ENCODE measurements at places on chromosomes 7 and 10.

DNA sequence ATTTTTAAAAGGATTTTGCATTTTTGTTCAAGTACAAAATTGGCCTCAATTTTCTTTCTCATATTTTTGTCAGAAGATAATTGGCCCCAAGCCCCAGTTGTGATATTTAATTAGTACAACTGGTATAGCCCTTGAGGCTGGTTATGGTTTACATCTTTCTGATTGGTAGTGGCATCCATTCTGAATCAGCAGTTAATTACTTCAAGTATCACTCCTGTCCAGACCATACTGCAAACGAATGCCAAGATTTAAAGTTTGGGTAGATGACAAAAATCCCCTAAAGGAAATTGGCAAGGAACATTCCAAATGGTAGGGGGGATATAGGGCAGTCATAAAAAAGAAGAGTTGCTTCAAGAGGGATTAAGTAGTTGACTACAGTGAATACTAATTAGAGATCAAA is 23.1 kb downstream of the MYPN start:
- no peak for DNase-seq

- DNase-seq: no peak
Observed at GRCh38 chr10:97483921-97484320, 14.3 kb downstream of the MMS19 start.

GRCh38 chr10:93746844-93747284 is 10.9 kb upstream of the LGI1 start:
- DNase-seq: no peak

DNA sequence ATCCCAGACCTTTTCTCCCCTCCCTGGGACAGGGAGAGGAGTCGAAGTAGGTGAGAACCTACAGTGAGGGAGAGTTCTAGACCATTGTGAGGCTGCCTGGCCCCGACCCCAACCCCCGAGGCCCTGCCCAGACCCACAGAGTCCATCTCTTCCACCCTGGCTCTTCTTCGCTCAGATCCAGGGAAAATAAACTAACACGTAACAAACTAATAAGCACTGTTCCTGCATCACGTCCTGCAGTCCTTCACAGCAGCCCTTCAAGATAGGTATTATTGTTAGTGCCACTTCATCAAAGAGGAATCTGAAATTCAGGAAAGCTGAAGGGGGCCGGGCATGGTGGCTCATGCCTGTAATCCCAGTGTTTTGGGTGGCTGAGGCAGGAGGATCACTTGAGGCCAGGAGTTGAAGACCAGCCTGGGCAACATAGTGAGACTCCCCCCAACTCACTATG is at the start of gene SPACDR:
SPACDR (minus strand) TSS at position 51 of the 451 bp plus-strand sequence. CDS start 235 bp downstream, outside the sequence.
- no peak for DNase-seq

GRCh38 chr7:132576721-132577085 is 433 bp upstream of the PLXNA4 start:
- no peak for DNase-seq

DNA sequence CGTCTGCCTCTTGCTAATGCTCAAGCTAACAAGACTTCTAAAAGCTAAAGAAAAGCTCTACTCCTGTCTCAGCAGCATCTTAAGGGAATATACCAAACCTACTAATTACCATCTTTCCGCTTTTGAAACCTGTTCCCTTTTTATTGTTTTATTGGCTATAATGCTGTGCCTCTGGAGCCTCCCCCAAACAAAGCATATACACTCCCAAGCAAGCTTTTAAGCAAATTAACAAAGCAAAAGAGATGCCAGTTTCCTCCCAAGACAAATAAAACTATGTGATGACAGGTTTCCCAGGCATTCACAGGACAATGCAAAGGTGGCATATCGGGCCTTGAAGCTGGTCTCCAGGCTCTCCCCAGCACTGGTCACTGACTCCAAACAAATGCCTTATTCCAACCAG is 52.9 kb downstream of the SLC37A3 start:
- DNase-seq: no peak

- no peak for DNase-seq
Observed at GRCh38 chr10:3682745-3683144, 102.3 kb downstream of the KLF6 start.

GRCh38 chr10:20041931-20042330 is 225.7 kb downstream of the PLXDC2 start:
- DNase-seq: no peak

DNA sequence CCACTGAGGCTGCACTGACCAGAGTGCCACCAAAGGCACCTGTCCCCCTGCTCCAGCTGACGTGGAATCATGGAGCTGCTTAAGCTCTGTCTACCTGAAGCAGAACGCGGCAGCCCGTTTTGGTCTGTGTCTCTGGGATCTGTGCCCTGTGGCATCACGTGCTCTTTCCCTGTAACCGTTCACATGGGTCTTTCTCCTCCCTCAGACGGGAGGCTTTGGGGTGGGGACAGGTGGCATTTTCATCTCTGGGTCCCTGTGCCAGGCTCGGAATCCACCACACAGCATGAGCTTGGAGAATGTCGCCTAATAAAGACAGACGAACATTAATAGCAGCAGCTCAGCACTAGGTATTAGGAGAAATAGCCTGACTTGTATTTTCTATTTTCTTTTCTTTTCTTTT is 1.6 kb upstream of the ADAP1 start:
- no peak for DNase-seq

DNA sequence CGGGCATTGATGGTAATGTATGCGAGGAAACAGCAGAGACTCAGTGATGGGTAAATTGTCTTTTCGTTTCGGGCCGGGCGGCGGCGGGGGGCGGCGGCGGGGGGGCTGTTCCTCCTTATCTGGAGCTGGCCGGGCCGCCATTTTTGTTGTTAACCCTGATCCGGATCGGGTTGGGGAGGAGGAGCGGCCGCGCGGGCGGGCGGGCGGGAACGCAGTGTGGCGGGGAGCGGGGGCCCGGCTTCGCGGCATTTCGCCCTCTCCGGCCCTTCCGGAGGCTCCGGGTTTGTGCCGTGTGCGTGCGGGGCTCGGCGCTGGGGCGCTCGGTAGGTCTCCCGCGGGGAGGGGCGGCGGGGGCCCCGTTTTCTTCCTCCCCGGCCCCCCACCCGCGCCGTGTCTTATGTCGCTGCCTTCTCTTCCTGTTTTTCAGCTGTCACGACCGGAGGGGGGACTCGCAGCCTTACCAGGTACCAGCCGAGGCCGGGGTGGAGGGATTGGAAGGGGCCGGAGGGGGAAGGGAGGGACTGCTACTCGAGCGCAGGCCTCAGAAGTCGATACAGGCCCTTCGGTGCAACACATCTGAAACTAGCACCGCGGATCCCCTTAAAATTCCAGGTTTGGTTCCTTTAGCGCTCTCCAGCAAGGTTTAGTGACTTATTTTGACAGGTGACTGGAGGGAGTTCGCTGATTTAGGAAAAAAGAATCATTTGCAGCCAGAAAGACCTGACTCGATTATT is 820 bp downstream of the WAC start:
- DNase-seq: peak; percentile 49

GRCh38 chr10:117424883-117425649 is 49.8 kb upstream of the PDZD8 start:
- no peak for DNase-seq

DNA sequence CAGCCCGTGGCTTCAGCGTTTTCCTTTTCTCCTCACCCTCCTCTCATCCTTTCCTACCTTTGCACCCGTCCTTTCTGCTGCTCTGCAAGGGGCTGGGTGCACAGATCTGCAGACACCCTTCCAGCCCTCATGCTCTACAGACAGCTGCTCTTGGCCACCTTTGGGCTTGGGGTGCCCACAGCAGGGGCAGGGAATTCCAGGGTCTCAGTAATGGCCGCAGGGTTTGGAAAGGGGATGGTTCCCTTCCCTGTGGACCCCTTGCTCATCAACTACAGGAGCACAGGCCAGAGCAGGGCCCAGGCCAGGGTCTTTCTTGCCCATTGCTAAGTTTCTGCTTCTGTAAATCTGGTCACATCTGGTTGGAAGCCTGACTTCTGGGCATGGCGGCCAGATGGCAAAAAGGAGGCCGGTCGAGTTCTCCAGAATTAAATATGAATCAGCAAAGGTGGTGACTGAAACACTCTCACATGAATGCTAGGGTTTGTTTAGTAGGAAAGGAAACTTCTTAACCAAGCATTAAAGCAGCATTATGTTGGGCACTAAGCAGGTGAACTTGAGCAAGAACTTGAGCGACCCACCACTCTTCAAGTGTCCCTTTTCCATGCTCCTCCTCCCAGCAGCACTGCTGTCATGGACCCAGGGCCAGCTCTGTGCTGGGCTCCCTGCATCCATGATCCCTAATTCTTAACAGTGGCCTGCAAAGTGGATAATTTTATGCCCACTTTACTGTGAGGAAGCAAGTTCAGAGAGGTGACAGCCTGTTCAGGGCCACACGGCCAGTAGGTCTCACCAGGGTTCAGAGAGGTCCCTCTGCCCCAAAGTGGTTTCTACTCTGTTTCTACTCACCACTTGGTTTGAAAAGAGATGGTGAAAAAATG is 1.5 kb downstream of the ECHDC3 start:
- no peak for DNase-seq

DNA sequence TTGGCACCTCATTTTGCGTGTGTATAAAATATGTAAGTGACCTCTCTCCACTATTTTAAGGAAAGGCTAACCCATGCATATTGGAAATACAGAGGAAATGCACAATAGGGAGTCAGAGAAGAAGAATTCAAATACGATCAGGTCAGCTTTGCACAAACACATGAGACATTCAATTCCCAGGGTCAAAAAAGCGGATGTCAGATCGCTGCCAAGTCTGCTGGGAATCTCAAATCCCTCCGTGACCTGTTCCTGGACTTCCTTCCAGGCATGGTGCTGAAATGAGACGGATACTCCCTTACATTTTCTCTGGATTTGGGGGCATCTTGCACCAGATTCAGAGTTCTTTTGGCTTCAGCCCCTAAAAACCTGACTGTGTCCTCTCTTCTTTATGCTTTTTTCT is 91.9 kb upstream of the PRKCQ start:
- DNase-seq: no peak

GRCh38 chr10:69246036-69246435 is 25.9 kb downstream of the HKDC1 start:
- DNase-seq: no peak

- DNase-seq: no peak
Observed at GRCh38 chr10:88437411-88437810, 145.7 kb downstream of the RNLS start.

GRCh38 chr10:17652585-17652984 is 8.6 kb downstream of the STAM start:
- DNase-seq: no peak

- no peak for DNase-seq
Observed at GRCh38 chr10:35896001-35896400, 253.9 kb upstream of the FZD8 start.

GRCh38 chr7:26180792-26181198 is 19.8 kb downstream of the HNRNPA2B1 start:
- DNase-seq: no peak

DNA sequence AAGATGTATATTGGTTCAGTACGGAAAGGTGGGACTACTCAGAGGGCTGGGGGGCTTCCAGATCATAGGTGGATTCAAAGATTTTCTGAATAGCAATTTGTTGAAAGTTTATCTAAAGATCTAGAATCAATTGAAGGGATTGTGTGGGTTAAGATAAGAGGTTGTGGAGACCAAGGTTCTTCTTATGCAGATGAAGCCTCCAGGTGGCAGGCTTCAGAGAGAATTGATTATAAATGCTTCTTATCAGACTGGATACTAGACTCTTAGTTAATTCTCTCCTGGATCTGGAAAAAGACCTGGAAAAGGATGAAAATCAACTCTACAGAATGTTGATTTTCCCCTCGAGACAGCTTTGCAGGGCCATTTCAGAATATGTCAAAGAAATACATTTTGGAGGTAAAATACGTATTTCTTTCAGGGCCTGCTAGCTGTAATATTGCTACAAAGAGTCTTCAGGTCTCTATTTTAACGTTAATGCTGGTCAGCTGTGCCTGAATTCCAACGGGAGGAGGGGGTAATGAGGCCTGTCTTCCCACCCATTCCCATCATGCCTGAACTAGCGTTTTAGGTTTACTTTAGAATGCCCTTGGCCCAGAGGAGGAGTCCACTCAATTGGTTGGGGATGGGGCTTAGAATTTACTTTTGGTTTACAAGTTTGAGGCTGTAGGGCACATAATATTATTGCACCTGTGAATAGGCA is 12.8 kb upstream of the GPR15LG start:
- no peak for DNase-seq

- DNase-seq: no peak
Observed at GRCh38 chr10:48541144-48541795, 63.6 kb downstream of the ARHGAP22 start.

Data from T-helper 2 cell (primary cell).